MV-4-11 (cell line): ENCODE measurements at places on chromosomes 4 and X.

DNA sequence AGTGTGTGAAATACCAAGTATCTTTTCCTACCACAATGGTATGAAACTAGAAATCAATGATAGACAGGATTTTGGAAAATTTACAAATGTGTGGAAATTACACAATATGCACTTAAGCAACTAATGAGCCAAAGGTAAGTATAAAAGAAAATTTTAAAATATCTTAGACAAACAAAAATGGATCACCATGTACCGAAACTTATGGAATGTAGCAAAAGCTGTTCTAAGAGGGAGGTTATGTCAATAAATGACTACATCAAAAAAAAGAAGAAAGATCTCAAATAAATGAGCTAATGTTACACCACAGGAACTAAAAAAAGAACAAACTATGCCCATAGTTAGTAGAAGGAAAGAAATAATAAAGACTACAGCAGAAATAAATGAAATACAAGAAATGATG, 1084.1 kb downstream of the TECRL start:
- DNase-seq = no peak

DNA sequence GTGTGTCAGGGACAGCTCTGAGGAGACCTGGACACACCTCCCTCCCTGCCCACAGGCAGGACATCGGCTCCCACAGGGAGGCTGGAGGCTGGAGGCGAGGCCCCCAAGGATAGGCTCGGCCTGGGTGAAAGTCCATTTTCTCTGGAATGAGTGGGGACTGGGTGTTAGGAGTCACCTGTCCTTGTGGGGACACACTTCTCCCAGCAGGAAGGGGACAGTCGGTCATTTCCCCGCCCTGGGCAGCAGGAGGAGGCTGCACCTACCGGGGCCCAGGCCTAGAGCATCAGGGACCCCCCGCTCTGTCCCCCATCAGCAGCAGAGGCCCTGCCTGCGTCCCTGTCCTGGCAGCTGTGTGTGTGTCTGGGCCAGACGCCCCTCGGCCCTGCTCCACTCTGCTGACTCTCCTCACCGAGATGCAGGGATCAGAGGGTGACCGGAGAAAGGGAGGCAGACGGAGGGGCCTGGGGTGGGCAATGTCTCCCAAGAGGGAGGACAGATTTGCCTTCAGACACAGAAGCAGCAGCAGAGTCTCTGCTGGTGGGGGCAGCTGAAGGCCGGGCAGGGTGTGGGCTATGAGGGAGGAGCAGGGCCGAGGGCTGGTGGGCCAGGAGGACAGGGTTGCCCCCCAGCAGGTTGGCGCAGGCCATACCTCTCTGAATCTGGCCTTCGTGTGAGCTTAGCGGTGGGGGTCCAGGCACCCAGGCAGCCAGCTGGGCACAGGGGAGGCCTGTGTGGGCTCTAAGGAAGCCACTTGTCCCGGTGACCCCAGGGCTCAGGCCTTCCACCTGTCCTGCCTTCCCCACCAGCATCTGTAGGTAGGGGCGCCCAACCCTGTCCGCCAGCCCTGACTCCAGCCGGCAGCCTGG, 125.7 kb upstream of the NKX1-1 start:
- no peak for DNase-seq

DNA sequence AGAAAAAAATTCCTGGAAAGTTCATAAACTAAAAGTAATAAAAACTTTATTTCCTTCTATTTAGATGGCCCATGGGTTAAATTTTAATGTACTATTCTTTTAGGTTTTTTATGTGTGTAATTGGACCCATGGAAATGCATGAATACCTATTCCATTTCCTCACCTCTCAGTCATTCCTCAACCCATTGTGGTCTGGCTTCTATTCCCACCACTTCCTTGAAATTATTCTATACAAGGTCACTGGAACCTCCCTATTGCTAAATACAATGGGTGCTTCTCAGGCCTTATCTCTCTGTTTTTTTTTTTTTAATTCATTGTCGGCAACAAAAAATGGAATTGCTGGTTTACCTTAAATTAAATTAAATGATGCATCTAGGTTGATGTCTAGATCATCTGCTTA, 17.2 kb downstream of the SLC39A8 start:
- no peak for DNase-seq

GRCh38 chr4:19375931-19376330, 875.8 kb upstream of the SLIT2 start:
- no peak for DNase-seq

DNA sequence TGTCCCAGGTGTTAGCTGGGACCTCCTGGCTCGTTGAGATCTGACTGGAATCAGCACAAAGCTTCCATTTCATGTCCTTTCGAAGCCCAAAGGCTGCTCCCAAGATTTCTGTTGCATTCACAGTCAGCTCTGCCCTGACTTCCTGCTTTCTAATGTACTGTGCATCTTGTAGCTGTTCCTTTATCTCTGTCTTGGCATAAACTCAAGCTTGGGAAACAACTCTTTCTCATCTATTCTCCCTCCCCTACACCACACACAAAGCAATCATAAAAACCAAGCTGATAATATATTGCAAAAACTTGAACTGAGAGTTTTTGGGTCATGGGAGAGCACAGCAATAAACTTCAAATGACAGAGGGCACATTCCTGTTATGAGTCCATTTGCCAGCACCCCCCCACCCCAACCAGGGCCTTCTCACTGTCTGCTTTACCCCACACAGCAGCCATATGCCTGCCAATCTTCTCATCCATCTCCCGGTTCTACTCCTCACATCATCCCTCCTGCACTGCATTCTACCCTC, 76.3 kb downstream of the SYNPO2 start:
- peak; percentile 41 for DNase-seq
